Endothelial cell of umbilical vein (primary cell): ENCODE measurements at places on chromosomes 16 and 17.

DNA sequence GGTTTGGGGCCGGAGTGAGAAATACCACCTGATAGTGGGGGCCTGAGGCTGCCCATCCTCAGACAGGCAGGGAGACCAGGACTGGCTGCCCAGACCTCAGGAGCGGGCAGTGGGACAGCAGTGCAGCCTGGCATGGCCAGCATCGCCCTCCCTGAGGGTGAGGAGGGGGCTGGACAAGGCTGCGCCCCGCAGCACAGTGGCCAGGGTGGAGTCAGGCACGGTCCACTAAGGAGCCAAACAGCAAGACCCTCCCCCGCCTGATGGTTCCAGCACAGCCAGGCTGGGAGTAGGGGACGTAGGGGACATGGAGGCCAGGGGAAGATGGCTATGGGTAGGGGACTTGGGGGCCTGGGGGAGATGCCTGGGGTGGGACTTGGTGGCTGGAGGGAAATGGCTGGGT, 3.3 kb downstream of the ZNF598 start:
- DNase-seq, result no peak

- DNase-seq, result no peak
Measured at GRCh38 chr16:81641395-81642106, 137.5 kb upstream of the PLCG2 start.

GRCh38 chr17:58324056-58324408, 4.6 kb downstream of the TSPOAP1 start:
- no peak for DNase-seq

DNA sequence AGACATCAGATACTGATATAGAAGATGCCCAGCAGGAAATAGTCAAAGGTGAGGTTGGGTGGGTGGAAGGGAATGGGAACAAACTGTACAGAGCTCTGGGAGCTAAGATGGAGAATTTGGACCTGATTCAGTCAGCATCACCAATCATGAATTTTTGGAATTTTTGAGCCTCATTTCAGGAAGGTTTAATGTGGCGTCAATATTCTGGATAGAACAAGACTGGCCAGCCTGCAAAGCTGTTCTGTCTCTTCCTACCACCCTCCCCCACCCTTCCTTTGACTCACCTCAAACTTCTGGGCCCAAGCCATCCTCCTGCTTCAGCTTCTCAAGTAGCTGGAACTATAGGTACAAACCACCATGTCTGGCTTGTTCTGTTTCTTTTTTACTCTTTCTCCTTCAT, 32.6 kb downstream of the CTCF start:
- peak; percentile 7 for DNase-seq

- peak; percentile 52 for DNase-seq
Measured at GRCh38 chr17:45296003-45296832, 20.6 kb downstream of the MAP3K14 start.

DNA sequence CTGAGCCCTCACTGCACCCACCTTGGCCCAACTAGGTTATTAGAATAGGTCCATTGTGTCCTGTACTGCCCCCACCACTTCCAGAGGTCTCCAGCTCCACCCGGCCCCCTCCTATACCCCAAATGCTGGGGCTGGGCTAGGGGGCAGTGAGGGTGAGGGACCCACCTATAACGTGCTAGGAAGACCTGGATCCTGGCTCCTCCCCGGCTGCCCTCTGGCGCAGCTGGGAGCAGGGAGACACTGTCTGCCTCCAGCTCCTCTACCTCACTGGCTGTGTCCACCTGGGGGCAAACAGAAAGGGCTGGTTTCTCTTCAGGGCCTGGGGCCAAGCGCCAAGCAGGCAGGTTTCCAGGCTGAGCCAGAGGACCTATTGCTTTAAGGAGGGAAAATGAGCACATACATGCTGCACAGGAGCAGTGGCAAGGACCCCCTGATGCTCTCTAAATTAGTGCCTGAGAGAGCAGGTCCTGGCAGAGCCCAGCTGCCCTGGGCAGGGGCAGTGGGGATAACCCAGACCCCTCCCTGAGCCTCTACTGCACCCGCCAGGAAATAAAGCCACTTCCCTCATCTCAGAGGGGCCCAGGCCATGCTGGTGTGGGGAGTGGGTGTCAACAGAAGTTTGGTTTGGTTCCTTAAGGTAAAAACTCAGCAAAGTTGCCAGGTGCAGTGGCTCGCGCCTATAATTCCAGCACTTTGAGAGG, 12.2 kb downstream of the TSPOAP1 start:
- DNase-seq, result no peak

- DNase-seq, result no peak
Measured at GRCh38 chr17:74417178-74418045, 14.5 kb upstream of the GPRC5C start.

DNA sequence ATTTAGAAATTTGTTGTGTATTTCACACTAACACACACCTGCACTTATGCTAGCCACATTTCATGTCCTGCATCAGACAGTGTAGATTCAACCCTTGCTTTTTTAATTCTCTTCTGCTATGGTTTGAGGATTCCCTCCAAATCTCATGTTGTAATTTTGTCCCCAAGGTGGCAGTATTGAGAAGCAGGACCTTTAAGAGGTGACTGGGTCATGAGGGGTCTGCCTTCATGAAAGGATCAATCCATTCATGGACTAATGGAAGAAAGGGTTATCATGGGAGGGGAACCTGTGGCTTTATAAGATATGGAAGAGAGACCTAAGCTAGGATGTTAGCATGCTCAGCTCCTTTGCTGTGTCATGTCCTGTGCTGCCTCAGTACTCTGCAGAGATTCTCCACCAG, 1032.2 kb downstream of the CDH11 start:
- DNase-seq, result peak; percentile 55

DNA sequence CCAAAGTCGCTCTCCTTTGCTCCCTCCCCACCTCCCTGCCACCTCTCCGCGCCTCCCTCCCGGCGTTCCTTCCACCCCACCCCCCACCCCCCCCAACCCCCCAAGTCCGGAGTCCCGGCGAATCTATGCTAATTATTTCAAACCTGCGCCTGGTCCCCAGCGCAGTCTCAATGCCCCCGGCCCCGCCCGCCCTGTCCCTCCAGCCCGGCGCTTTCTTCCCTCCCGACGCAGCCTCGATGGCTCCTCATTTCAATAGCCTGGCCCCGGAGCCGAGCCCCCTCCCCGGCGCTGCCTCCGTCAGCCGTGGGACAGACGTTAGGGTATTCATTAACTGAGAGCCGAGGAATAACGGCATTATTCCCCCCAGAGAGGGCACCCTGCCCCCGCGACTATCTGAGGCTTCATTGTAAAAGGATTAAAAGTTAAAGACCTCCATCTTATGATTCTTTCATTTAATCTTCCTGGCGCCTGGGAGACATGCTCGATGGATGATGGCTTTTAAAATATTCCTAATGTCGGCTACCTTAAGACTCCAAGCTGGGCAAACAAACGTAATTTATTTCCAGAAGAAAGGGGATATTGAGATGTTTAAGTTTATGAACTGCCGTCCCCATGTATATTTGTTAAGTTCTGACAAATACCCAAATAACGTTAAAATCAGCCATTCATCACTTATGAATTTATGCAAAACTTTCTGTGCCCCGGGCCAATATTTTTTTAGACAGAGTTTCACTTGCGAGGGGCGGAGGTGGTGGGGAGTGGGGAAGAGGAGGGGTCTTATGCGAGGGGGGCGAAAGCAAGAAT, 3.4 kb downstream of the NOG start:
- DNase-seq, result no peak

GRCh38 chr16:10490141-10490540, 90.3 kb downstream of the EMP2 start:
- DNase-seq, result no peak

GRCh38 chr16:85746460-85747215, 4.3 kb downstream of the C16orf74 start:
- DNase-seq, result no peak

DNA sequence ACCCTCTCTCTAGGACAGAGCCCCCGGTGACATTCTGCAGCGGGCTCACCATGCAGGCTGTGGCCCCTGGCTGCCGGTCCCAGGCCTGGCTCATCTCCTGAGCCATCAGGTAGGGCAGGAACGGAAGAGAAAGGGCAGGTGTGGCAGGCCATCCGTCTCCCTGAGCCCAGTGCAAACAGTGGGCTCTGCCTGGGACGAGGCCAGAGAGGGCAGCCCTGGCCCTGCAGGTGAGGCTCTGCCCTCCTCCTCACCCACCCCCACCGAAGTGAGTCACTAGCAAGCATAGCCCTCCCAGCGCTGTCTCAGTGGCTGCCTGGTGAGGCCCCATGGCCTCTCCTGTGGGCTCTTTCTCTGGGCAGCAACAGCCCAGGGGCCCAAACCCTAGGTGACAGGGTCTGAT, 14.5 kb downstream of the OTOP3 start:
- no peak for DNase-seq

DNA sequence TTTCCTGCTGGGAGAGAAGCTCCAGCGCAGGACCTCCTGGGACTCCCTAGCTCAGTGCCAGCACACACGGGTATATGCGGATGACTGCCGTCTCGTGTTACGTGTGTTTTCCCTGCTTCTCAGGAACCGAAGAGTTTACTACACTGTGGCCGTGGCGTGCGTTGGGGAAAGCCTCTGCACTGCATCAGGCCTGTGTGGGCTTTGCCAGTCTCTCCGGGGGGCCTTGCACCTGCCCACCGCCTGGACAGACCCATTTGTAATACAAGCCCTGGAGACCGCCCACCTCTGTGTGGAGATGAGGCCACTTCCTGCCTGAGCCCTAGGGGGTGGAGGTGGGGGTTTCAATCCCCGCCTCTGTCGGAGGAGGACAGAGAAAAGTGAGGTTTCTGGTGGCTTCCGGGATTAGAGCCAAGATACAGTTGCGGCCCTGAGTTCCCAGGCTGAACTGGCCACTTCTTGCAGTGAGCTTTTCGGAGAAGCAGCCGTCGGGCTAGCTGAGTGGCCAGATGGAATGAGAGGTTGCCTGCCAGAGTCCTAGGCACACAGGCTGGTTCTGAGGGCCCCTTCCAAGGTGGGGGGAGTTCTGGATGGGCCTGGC, 43.4 kb upstream of the GSE1 start:
- DNase-seq, result no peak

DNA sequence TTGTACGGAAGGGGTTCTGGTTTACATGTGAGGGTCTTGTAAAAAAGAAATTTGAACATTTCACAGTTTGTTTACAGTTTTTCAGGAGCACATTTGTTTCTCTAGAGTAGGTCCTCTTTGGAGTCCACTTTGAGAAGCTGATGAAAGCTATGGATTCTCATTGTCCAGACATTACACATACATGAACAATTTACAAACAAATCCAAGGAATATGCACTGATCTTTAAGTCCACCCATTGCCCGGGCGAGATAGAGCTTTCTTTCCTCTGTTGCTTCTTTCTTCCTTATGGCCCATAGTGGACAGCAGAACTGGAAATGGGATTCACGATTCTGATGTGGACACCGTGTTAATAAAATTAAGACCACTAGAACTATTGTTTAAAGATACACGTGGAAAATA, 1.9 kb downstream of the DCAF7 start:
- DNase-seq, result peak; percentile 13

DNA sequence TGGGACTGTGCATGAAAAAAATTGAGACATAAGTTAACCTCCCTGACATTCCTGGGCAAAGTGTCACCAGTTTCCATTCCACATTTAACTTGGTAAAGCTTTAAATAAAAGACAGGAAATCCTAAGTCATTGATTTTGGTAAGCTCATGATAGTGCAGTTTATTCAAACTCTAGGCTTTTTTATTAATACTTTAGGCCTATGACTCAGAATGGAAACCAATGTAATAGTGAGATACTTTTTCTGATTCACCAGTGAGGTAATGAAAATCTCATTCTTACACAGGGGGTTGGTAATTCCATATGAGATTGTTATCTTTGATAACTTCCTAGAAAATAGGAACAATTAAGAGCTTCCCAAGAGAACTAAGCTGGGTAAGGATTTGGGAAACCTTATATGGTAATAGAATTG, 91.1 kb downstream of the NLK start:
- peak; percentile 90 for DNase-seq

DNA sequence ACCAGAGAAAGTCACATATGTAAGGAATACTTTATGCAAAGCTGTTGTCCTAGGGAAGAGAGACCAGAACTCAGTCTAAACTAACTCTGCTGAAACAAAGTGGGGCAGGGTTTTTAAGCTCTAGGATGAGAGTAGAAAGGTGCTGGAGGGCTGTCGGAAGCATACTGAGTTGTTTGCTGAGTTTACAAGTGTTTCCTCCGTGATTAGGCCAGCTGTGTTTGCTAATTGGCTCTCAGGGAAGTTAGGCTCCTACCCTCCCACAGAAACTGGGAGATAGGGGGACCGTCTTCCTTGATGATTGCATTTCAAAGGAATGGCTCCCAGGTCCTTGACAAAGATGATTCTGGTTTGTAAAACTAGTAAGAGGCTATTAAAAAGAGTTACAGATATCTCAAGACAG, 24.4 kb upstream of the CRYM start:
- no peak for DNase-seq

DNA sequence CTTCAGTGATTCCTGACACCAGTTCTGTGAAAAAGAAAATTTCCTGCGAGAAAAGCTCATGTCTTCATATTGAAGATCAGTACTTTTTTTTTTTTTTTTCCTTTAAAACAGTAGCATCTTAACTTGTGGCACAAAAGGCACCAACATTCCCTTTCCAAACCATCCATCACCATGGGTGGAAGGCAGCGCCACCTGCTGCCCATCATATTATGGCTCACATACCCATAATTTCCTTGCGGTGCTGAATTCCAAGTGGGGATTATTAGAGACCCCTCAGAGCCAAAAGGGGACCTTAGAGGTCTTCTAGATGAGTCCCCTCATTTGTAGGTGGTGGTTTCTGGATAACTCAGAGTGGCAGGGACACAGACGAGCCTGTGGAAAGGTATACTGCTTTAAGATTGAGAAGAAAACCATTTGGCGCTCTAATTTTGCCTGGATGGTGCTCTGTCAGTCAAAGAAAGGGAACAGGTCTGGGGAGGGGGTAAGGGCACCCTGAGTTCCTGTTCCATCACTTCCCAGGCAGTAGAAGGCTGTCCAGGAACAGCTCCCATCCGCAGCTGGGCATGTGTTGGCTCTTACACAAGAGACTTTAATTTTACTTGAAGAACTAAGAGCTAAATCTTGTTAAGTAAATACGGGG, 7.9 kb upstream of the SOST start:
- peak; percentile 56 for DNase-seq

- DNase-seq, result no peak
Measured at GRCh38 chr17:34644941-34645550, 65.7 kb downstream of the TMEM132E start.

- no peak for DNase-seq
Measured at GRCh38 chr16:76854234-76854633, 336.8 kb upstream of the MON1B start.

DNA sequence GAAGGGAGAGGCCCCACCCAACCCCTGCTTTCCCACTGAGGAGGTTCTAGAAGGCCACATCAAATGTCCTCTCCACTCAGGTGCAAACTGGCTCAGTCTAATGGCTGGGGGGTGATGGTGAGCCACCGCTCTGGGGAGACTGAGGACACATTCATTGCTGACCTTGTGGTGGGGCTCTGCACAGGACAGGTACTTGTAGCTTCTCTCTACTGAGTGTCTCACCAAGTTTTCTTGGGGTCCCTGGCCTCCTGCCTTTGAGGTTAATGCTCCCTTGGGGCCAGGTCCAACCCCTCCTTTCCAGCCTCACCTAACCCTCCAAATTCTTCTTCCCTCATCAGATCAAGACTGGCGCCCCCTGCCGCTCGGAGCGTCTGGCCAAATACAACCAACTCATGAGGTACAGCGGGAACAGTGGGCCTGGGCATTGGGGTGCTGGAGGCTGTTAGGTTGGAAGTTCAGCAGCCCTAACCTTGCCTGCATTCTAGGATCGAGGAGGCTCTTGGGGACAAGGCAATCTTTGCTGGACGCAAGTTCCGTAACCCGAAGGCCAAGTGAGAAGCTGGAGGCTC, 5.7 kb downstream of the ENO3 start:
- DNase-seq, result no peak

- no peak for DNase-seq
Measured at GRCh38 chr16:8505327-8505991, 84.9 kb downstream of the TMEM114 start.
